Right lobe of liver (tissue), 6 donors: ENCODE measurements at places on chromosomes 12 and 14. TPM values are rescaled to one million over a fixed set of nuclear protein-coding genes. Genes with fewer than 3 reads are reported as not detected.

DNA sequence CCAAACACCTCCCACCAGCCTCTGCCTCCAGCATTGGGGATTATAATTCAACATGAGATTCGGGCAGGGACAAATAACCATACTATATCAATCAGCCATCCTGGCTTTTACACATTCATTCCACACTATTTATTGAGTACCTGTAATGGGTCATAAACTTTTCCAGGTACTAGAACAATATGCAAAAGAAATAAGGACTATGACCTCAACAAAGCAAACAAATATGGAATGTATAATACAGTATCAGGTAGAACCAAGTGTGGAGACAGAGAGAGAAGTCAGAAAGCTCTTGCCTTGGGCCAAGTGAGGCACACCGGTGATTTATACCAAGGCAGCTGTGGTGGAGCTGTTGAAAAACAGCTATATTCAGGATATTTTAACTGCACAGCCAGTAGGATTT lies 116.3 kb downstream of the TSPAN8 start:
- H3K4me3 ChIP-seq: no peak overlapping the region
- no peaks in the 10 kb centered on the region for H3K27me3 ChIP-seq
- H3K27ac ChIP-seq: no peak overlapping the region
- H3K36me3 ChIP-seq: no peaks in the 10 kb centered on the region
- no peak for DNase-seq

NRL gene
- total RNA-seq: 2.9 TPM

GRCh38 chr12:6667559-6668210 lies 4.8 kb upstream of the ING4 start:
- H3K4me1 ChIP-seq: no peaks in the 10 kb centered on the region
- peaks cover 48% of the 10 kb centered on the region for H3K36me3 ChIP-seq
- H3K27ac ChIP-seq: no peak overlapping the region
- no peak overlapping the region for H3K4me3 ChIP-seq
- no peak for DNase-seq

GRCh38 chr12:25242981-25243679 lies 7.6 kb downstream of the KRAS start:
- no peaks in the 10 kb centered on the region for H3K36me3 ChIP-seq
- H3K4me1 ChIP-seq: no peaks in the 10 kb centered on the region
- no peaks in the 10 kb centered on the region for H3K27me3 ChIP-seq
- DNase-seq: no peak

- no peaks in the 10 kb centered on the region for H3K36me3 ChIP-seq
- H3K27ac ChIP-seq: no peak overlapping the region
- H3K27me3 ChIP-seq: no peaks in the 10 kb centered on the region
- H3K4me1 ChIP-seq: no peaks in the 10 kb centered on the region
- no peak for DNase-seq
- H3K4me3 ChIP-seq: no peak overlapping the region
These were observed 225.2 kb upstream of the RTL1 start for GRCh38 chr14:101128478-101129321.

LGR5 gene
- 0.25 TPM for total RNA-seq

RIPK3 gene
- 0.77 TPM for total RNA-seq
